ENCODE measurements at places on chromosomes 1 and 21.
A peak's percentile ranks its signal among the peaks of the same experiment; 100 is the strongest.

- no peak for DNase-seq
These were observed 3.2 kb upstream of the DISP1 start for GRCh38 chr1:222811671-222812070.

DNA sequence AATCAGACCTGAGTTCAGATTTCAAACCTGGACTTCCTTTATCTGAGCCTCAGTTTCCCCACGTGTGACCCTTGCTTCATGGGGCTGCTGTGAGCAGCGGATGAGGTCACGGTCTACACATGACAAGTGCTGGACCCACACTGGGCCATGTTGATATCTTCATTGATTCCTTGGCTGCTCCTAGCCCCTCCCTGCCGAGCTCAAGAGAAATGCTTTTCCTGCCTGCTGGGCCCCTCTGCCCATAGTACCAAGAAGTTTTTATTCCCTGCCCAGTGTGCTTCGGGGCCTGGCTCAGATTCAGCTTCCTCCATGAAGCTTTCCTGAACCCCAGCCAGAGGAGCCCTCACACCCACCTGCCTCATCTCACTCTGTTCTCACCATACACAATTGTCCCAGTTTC lies 181.6 kb downstream of the PTPRU start:
- no peak for DNase-seq

DNA sequence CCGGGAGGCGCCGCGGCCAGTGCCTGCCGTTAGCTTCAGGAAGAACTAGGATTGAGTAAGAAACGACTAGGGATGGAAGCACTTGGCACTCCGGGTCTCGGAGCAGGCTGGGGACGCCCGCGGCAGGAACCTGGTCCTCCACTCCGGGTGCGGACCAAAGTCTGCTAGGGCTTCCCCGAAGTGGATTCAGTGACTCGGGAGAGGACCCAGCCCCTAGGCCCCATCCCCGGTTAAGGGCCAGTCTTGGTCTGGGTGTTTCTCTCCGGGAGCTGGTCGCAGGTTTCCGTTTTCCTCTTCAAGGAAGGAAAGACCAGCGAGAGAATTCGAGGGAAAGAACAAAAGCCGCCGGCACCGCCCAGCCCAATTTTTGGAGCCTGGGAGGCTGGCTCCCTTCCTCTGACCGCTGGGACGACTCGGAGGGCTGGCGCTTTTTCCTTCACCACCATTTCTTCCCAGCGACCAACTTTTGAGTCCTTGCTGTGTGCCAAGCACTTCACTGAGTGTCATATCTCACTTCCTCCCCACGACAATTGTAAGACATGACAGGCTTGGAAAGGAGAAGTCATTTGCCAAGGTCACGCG lies 16.8 kb upstream of the STMN1 start:
- DNase-seq: peak; percentile 24

DNA sequence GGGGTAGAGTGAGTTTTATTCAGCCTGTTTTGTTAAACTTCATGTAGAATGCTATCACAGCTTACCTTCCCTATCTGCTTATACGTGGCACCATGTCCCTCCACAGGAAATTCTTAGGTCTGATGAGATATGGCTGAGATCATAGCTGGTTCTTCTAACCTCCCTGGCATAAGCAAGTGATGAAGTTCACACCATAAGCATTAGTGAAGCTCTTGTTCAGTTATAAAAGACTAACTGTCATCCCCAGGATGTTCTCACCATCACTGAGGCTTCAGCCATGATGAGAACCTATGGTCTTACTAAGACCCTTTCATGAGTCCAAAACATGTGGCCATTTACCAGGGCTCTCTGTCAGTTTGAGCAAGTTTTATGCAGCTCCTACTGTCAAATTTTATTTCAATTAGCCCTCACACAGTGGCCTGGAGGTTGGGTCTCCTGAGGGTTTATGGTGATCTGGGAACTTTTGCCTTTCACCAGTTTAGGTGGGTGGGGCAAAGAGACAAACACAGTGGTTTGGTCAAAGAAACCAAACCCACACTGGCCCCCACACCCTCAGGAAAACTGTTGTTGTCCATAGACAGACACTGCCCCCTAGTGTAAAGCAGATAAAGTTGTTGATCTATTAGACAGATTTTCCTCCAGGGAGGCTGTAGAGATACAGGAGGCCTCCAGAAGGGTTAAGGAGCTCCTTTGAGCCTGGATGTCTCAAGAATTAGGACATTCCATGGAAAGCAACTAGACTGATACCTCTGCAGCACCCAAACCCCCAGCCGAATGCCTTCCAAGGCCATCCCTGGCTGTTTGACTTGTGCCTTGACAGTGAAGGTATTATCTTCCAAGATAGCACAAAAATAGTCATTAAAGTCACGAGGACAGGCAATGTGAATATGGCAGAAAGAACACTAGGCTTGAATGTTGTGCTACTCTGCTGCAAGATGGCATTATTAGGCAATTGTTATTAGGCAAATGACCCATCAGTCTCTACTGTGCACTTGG lies 5.0 kb downstream of the SLC22A15 start:
- no peak for DNase-seq

GRCh38 chr1:221527302-221527701 lies 214.6 kb downstream of the DUSP10 start:
- DNase-seq: no peak

GRCh38 chr1:203992440-203992839 lies 80.5 kb upstream of the SOX13 start:
- DNase-seq: no peak

DNA sequence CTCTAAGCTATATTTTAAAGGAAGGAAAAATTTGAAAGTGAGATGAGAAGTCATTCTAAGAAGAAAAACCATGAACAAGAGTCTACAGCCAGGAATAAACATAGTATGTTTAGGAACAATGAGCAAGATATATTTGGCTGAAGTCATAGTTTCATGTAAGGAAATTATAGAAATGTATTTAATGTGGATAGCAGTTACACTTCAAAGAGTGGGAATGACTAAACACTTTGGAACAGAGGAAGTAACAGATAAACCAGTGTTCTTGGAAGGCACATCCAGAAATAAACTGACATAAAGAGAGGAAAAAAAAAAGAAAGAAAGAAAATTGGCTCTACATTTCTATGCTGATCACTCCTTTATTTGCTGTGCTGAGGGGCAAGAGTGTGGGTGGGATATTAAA lies 18.0 kb downstream of the C8A start:
- no peak for DNase-seq

DNA sequence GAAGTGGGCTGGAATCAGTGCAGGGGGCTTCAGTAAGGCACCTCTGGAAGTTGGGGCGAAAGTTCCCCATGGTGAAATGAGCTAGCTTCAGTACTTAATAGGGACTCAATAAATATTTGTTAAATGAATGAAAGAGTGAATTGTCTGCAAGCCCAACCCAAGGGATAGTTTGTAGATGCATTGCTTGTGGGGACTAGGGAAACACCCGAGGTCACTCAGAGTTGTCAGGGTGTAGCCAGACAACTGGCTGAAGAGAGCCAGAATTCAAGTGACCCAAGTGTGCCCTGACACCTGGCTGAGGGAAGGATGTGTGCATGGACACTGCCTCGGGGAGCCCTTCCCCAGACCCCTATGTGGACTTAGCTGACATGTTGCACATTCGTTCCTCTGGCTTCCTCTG lies 1.3 kb upstream of the SLC26A9 start:
- DNase-seq: no peak

GRCh38 chr1:114203595-114204128 lies 50.0 kb upstream of the SYT6 start:
- no peak for DNase-seq

DNA sequence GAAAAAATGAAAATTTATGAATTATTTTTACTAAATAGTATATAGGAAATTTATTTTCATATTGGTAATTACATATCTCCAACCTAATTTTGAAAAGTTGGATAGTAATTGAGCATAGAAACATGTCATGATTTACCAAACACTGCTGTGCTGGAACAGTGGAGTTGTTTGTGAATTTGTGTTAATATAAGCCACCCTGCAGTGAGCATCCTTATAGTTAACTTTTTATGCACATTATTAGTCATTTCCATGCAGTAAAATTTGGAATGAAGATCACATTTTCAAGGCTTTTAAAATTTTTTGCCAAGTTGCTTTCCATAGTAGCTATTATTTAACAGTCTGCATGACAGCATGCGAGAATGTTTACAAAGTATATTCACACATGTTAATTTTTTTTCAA lies 78.3 kb downstream of the VPS26C start:
- DNase-seq: no peak

DNA sequence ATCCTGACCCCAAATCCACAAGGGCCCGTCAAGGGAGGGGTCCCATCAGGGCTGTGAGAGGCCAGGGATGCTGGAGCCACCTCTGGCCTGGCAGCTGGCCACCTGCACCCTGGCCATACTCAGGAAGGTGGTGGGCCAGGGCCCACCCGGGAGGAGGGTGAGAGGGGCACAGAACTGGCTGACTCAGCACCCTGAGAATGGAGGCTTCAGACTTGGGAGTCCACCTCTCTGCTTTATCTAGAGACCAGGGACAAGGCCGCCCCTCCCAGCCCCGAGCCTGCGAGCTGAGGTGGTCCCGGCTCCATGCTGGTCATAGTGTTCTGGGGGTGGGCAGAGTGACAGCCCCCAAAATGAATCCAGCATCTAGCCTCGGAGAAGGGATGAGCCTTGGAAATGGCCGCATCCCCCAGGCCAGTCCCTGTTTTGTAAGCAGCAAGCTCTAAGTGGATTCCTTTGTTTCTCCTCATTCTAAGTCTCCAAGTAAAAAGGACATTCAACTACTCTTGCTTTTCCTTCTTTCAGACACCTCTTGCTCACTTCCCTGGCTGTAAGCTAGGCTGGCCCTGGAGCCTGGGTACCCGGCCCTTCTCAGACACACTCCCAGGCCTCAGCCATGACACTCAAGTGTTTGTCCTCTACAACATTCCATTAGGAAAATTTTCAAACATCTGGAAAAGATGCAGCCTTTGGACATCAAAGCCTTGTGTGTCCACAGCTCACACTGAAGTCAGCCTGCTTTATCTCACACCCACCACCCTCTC lies 12.3 kb downstream of the WNT3A start:
- no peak for DNase-seq

GRCh38 chr1:3107201-3107600 lies 38.2 kb downstream of the PRDM16 start:
- DNase-seq: no peak

- no peak for DNase-seq
These were observed 126.4 kb downstream of the PTPRU start for GRCh38 chr1:29362764-29363163.

DNA sequence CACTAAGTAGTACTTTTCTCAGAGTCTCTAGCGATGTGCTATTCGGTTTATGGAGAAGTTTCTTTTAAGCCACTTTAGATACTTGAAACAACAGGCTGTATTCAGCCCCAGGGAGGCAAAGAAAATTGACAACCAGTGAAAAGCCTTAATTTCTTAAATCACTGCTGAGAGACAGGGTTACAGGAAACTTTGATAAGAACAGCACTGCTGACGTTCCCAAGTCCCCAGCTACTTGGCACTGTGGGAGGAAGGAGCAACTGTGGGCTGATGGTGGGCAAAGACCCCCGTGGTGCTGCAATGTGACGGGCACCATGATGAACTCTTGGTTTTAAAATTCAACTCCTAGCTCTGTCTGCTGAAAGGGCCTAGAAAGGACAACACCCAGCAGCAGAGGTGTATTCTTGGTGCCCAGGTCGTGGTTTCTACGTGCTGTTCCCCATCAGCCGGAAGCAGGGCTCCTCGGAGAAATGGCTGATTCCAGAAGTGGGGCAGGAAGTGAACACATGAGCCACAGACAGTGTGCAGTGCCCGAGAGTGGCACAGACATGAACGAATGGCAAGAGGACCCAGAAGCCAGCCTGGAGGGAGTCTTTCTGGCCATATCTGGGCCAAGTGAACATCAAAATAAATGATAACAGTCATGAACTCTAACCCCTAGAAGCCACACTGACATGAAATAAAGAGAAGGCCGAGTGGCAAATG lies 5.3 kb downstream of the PTTG1IP start:
- no peak for DNase-seq

DNA sequence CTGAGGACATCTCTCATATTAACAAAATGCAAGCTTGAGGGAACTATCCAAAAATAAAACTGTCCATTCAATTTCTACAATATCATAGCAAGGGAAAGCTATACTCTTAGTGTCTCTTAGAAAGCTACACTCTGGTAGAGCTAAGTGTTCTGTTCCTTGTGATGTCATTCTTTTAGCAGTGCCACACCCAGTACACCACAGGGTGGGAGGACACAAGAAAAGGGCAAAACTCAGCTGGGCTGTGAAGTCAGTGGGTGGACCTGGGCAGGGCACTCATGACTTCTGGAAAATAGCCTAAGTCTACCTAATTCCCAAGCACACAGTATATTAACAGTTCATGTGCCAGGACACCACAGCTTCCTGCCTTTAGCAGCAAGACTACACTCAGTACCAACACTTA lies 42.2 kb upstream of the TNFSF4 start:
- no peak for DNase-seq

DNA sequence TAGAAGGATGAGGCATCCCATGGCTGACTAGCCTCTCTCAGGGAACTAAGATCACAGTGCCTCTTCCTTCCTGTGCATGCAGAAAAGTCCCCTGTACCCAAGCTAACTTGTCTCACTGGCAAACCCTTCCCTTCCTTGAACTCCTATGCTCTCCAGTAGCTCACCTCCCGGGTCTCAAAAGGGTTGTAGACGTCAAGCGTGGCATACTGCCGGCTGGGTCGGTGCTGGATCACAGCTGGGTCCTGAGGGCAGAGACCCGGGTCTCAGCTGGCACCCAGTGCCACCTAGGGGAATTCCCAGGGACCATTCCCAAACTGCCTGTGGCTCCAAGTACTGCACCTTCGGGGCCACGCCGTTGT lies 688 bp downstream of the SCAMP3 start:
- no peak for DNase-seq

DNA sequence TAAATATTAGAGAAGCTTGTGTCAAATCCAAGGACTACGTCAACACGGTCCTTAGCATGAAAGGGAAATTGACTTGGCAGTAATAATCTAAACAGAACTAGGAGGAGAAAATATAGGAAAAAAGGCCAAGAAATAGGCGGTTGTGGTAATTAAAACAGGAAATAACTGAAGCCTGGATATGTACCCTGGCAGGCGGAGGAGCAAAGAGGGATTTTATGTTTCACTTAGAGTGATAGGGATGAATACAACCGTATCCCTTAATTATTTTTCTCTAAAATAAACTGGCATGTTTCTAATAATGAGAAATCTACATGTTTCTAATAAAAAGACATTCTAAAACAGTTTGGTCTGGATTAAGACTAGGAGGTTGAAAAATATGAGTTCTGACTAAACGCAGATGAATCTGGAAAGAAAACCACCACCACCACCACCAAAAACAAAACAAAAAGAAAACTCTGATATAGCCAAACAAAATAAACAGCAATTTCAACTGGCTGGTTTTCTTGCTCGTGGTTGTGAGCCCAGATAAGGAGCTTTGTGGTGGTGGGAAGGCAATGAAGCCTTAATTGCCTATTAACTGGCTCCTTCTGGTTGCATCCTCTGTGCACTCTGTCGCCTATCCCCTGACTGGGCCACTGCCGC lies 334.2 kb upstream of the SNX7 start:
- no peak for DNase-seq

- no peak for DNase-seq
These were observed at the start of gene ZNF648 for GRCh38 chr1:182061594-182061993. Gene ZNF648, minus strand, starts transcription at chr1:182061712. Its CDS starts 3,702 bp downstream, at chr1:182058010.
